Stimulated activated CD4-positive, alpha-beta T cell treated with anti-CD3 and anti-CD28 coated beads, Interleukin-4, amount 100 ng/mL, for 48 hours (primary cell): ENCODE measurements at places on chromosomes 6 and 20.
A peak's percentile ranks its signal among the peaks of the same experiment; 100 is the strongest.

DNA sequence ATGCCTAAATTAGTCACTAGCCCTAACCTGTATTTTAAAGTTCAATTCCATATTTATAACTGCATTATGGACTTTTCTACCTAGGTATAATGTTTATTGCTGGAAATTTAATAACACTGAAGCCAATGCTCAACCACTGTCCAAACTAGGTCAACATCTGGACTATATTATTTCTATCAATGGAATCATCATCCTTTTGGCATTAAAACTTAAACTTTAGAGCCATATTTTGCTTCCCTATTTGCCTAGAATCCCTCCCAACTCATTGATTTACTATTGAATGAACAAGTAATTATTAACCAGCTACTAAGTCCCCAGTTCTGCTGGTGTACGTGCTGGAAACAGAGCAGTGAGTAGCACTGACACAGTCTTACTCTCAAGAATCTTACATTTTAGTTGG, 291.7 kb upstream of the SPTLC3 start:
- DNase-seq, result no peak

GRCh38 chr6:70847106-70848084, 109.5 kb downstream of the B3GAT2 start:
- DNase-seq, result no peak

GRCh38 chr6:134034478-134034877, 17.9 kb downstream of the SLC2A12 start:
- no peak for DNase-seq

DNA sequence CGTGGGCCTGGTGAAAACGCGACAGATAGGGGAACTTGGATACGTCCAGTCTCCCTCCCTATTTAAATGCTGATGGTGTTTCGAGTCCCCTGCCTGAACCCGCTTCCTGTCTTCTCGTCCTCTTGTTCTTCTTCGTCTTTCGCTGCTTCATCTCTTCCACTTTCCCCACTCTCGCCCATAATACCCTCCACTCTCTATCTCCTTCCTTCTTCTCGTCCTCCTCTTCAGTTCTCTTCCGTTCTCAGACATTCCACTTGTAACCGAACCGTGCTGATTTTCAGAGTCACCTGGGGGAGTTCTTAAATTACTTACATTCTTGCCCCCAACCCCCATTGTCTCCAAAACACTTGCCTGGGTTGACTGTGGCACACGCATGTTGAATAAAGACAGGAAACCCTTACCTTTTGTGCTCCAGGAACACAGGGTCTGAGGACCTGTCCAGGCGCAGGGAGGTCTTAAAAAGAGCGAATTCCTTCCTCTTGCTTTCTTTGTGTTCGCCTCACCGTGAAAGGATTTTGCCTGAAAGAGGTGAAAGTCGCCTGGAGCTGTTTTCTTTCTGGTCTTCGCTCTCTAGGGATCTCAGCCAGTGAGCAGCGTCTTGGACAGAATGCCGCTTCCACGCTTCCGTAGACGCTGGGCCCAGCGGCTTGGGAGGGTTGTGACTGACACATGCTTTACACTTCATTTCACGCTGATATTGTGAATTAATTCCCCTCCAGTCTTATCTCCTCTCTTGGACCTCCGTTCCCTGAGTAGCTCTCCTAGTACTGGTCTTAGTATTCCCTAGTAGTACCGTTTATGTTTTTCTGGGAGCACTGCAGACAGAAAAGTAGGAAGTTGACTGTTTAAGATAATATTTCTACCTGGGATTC, 184.0 kb downstream of the GPX5 start:
- no peak for DNase-seq

DNA sequence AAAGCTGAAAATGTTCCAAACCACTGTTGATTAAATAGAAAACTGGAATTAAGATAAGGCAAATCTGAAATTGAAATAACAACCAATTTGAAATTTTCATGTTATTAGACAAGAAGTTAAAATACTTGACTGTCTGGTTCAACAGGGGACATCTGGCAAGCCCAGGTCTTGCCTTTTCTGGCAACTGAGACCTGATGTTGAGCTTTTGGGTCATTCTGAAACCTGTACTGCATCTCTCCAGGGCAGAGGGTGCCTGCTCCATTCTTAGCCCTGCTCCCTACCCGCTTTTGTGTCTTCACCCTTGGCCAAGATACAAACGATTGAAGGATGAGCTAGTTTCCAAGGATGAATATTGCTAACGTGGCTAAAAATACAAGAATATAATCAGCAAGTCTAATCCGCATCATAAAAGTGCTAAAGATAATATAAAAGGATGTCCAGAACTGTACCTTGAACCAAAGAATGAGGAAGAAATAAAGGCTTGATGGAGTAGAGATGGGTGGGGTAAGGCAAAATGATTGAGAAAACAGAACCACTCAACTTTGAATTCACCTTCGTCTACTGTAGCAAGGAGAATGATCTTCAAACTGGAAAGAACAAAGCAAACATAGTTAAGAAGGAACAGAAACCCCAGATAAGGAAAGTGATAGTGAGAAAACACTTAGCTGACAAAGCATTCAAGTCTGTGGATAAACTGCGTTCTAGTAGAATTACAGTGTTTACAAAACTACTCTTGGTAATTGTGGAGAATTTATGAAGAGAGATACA, 109.8 kb upstream of the MAN1A1 start:
- DNase-seq, result no peak

DNA sequence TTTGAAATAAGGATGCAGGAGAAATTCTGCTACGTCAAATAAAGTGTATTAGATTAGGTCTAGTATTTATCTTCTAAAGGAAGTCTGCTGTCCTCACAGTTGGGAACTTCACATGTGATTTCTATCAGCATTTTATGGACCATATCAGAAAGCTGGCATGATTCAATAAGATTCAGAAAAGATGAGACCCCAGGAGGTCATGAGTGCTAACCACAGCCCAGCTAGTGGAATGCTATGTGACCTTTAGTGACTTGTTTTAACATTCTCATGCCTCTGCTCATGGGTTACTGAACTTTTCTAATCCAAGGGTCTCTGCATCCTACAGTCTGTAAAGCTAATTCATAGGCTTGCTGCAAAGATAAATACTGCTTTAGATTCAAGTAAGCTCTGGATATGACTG, 150.1 kb downstream of the GMPR start:
- DNase-seq, result no peak

DNA sequence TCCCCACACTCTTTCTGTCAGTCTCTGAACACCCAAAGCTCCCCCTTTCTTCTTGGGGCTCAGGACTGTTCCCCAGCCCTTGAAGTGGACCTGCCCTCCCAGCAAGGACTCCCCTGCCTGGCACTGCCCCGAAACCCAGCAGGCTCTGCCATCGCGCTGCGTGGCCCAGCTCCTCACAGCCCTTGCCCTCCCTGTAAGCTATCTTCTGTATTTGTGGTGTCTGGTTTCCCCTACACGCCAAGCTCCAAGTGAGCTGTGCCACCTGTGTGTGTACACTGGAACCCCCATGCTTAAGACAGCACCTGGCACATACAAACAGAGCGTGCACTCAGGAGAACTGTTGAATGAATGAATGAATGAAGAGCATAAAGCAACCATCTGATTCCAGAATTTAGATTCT, 57.7 kb downstream of the TMEM242 start:
- no peak for DNase-seq

GRCh38 chr6:34273242-34273805, 24.5 kb upstream of the SMIM29 start:
- no peak for DNase-seq

DNA sequence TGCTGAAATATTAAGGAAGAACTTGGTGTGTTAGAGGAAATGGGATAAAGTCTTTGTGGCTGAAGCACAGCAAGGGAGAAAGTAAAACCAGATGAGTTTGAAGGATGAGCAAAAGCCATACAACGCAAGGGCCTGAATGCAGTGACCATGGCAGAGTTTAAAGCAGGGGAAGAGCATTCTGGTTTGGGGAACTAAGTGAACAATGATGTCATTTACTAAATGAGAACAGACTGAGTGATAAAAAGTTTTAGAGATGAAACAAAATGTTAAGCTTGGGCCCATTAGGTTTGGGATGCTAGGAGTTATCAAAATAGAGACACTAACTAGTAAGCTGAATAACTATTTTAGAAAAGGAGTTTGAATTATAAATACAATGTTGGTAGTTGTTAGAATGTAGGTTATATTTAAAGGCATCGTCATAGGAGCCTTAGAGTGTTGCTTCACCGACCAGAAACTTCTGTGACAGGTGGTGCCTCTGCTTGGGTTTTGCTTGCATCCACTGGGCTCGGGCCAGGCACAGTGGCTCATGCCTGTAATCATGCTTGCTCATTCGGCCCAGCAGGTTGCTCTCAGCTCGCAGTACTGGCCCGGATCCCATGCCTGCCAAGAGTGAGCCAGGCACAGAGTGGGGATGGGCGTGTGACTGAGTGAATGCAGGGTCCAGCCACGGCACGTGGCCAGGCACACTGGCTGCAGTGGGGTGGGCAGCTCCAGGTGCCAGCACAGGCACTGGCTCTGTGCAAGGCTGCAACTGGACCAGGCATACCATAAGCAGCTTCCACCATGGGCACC, 37.4 kb upstream of the OPRM1 start:
- DNase-seq, result no peak

DNA sequence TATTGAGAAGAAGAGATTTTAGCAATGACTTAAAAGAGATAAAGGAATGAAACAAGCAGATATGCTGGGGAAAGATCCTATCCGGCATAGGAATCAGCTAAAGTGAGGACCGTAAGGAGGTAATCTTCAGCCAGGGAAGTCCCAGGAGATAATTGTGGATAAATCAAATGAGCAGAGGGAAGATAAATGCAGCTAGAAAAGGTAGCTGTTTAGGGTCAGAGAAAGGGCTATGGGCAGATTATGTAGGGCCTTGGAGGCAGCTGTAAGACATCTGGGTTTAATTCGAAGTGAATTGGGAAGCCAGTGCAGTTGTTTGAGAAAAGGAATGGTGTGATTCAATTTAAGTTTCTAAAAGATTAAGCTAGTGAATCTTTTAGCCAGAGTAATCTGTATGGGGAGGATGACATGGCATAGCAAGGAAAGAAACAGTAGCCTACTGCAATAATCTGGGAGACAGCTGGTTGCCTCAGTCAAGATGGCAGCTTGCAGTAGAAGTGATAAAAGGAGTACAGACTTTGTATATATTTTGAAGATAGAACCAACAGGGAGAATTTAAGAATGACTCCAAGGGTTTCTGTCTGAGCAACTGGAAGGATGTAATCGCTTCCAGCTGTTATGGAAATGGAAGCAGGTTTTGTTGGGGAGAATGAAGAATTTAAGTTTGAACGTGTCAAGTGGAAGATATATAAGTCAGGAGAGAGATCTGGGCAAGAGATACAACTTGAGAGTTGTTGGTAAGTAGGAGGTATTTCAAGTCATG, 552.3 kb upstream of the FLRT3 start:
- DNase-seq, result no peak

GRCh38 chr20:62437496-62437895, 10.2 kb upstream of the RBBP8NL start:
- DNase-seq, result no peak

DNA sequence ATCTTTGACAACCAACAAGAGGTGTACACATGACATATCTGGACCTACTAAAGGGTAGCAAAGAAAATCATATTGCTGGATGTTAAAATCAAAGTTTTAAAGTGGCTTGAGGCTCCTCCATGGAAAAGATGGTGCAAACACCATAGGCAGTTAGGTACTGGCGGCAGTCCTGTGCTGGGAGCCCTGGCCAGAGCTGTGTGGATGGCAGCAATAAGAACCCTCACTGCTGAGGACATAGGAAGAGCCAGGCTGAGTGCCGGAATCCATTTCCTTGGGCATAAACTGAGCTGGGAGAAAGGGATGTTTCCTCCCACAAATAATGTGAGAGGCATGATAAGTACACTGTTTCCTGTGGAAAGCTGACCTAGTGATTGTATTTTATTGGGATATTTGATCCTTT, 89.9 kb downstream of the ARID1B start:
- no peak for DNase-seq

- peak; percentile 57 for DNase-seq
These were observed 706 bp downstream of the ZNF184 start for GRCh38 chr6:27472182-27472616.

- DNase-seq, result no peak
These were observed 210.8 kb upstream of the EXOC2 start for GRCh38 chr6:903761-904160.

- DNase-seq, result no peak
These were observed 25.6 kb upstream of the IL17A start for GRCh38 chr6:52160472-52161104.

- DNase-seq, result peak; percentile 12
These were observed 93.9 kb downstream of the RNASET2 start for GRCh38 chr6:166862287-166862977.

DNA sequence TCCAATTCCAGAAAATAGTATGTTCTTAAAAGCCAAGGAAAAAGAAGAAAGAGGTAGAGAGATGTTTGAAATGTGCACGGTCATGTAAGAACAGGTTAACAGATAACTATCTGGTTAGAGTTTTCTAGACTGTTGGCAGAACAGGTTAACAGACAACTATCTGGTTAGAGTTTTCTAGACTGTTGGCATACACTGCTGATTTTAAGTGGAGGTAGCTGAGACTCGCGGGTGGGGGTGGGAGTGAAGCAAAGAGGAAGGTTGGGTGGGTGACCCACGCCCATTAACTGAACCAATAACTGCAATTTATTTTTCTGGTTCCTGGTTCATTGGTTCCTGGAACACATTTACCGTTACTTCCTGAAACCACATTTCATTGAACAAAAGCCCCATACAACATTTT, 157.5 kb downstream of the ELOVL4 start:
- no peak for DNase-seq

DNA sequence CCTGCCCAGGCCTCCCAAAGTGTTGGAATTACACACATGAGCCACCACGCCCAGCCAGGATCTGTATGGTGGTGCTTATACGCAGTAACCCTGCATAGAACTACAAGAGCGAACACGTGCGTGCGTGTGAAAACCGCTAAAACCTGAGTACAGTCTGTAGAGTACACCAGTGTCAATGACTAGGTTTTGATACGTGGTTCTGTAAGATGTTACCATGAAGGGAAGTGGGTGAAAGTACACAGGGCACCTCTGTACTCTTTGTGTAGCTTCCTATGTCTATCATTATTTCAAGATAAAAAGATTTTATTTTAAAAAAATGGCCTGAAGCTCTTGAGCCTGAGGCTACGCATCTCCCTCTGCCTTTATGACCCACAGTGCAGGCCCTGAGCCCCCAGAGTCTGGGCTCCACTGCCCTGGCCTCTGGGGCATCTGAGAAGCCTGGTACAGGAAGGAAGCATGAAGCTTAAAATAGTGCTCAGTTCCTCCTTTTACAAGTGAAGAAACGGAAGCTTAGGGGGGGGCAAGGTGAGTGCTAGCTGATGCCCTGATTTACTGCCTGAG, 21.6 kb downstream of the LY86 start:
- no peak for DNase-seq

GRCh38 chr6:165743366-165743898, 80.4 kb upstream of the PDE10A start:
- DNase-seq, result no peak
